ENCODE measurements at places on chromosomes 4 and X.

GRCh38 chr4:87019246-87019791 is 84.5 kb downstream of the AFF1 start:
- DNase-seq = no peak

- no peak for DNase-seq
Measured at GRCh38 chrX:84933956-84934556, 69.6 kb upstream of the APOOL start.

DNA sequence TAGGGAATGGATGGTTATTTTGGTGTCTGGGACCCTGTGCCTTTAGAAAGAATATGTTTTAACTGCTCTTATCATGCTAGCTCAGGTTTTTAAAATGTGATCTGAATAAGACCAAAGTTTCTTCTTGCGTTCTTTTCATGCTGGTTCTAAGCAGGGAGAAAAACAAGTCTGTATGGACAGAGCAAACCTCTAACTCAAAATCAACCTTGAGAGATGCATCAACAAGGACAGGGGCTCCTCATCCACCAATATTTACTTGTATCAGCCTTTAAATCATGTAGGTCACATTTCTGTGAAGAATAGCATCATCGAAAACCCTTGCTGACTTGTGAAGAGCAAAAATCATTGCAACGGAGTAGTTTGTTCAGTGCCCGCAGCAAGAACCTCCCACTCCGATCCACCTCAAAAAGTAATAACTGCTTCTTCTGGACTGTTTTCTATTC is 1.2 kb downstream of the ATP10D start:
- no peak for DNase-seq

GRCh38 chr4:175271010-175271630 is 353.0 kb downstream of the ADAM29 start:
- DNase-seq = no peak

- no peak for DNase-seq
Measured at GRCh38 chr4:25233194-25233593, 639 bp upstream of the PI4K2B start.

DNA sequence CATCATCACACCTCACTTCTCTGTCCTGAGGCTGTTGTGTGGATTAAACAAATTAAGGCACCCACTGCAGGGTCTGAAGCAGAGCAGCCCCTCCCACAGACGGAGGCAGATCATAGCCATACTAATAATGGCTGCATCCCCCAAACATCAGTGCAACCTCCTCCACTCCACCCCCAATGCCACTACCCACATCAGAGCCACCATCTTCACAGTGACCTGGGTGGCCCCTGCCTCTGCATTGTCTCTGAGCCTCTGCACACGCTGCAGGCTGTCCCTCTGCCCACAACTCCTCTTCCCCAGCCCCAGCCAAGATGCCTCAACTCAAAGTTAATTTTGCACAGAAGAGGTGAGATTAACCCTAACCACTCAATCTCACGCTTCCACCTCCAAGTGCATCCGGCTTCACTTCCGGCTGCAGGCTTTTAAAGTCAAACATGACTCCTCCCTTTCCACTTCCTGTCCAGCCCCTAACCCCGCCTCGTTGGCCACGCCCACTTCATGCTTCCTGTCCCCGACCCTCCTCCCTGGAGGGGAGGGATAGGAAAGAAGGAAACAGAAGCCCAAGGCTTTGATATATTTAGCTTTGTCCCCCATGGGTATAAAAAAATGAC is 22.7 kb downstream of the JAKMIP1 start:
- no peak for DNase-seq

- DNase-seq = no peak
Measured at GRCh38 chrX:96924581-96924980, 40.9 kb downstream of the RPA4 start.

GRCh38 chr4:22416403-22416802 is 99.5 kb downstream of the ADGRA3 start:
- DNase-seq = no peak

DNA sequence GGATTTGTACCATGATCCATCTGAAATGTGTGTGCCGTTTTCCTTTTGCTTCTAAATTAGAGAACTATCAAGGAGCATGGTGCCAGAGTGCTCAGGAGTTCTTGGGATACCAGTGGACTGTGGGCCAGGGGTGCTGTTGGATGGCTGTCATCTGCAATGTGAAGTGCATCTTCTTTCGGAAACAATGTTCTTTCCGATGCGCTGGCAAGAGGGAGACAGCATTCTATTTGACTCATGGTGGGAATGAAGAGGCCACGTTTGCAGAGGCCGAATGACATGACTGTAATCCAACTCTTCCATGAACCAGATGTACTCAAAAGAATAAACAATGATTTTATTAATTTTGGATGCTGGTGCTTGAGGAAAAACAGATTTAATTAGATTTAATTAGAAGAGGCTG is 45.5 kb downstream of the SORCS2 start:
- DNase-seq = no peak

GRCh38 chr4:184310171-184310567 is 92.5 kb upstream of the ENPP6 start:
- no peak for DNase-seq

GRCh38 chrX:148363471-148364235 is 136.8 kb upstream of the AFF2 start:
- no peak for DNase-seq

GRCh38 chr4:25637581-25638220 is 17.9 kb upstream of the SLC34A2 start:
- DNase-seq = no peak

DNA sequence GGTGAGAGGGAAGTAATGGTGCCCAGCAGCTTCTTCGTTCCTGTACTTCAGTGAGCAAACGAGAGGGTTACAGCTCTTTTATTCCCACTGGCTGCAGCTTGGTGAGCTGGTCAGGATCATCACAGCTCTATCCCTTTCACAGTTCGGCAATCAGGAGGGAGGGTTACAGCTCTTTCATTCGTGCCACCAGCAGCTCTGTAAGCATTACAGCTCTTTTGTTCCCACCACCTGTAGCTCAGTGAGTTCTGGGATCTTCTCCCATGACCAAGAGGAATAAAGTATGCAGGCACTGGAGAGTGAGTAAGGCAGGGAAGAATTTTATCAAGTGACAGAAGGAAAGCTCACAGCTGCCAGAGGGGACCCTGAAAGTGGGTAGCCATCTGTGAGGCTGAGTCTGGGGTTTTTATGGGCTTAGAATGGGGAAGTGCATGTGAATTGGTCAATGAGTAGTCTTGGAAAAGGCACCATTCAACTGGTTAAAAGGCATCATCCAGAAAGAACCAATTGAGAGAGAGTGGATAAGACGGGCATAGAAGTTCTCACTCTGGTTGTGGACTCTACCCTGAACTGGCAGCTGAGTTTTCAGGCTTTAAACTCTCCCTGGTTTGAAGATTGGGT is 123.7 kb downstream of the COX18 start:
- DNase-seq = no peak

- DNase-seq = no peak
Measured at GRCh38 chr4:84792366-84793301, 173.9 kb downstream of the WDFY3 start.

- no peak for DNase-seq
Measured at GRCh38 chr4:152646221-152646620, 33.6 kb downstream of the TMEM154 start.

- DNase-seq = no peak
Measured at GRCh38 chrX:7841084-7841805, 1.7 kb upstream of the VCX start.

DNA sequence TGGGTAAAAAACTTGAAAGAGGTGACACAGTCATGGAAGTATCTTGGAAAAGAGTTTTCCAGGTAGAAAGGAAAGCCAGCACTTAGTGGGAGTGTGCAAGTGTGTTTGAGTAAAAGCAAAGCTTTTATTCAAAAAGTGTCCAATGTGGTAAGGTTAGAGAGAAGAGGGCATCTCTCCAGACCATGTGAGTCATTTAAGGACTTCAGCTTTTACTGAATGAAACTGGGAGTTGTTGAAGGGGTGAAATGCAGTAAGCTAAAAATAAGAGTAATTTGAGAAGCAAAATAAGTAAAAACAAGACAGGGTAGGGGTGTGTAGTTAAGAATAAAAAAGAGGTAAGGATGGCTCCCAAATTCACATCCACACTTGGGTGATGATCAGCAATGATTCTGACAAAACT is 238.9 kb downstream of the SLC7A11 start:
- no peak for DNase-seq

DNA sequence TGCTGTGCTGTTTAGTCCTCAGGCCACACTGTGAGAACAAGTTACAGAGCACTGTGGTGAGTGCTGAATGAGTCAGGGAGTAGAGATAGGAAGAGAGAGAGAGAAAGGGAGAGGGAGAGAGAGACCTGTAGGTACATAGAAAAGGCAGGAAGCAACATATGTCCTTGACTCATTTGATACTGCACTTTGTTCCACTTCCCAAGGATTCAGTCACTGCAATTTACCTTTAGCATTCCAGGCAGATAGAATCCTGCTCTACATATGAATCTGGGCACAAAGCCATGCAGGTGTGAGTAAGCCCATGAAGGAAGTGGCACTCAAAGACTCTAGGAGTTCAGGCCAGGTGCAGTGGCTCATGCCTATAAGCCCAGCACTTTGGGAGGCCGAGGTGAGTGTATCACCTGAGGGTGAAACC is 1.0 kb upstream of the DAPP1 start:
- DNase-seq = no peak

GRCh38 chr4:98176531-98176930 is 33.3 kb upstream of the STPG2 start:
- no peak for DNase-seq

DNA sequence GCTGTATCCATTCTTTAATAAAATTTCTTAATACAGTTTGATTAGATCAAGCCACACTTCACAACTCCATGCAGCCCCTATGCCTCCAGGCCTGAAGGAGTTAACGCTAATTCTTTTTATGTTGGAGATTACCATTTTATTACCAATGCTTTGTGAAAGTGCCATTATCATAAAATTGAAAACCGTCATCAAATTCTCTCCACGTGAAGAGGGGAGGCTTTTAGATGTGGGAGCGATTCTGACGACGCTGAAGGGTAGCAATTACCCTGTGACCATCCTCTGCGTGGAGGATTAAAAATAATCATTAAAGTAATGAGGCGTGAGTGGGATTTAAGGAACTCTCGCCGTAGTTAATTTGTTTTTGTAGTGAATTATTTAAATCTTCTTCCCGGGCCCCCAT is 278.8 kb downstream of the CRLF2 start:
- DNase-seq = no peak

GRCh38 chr4:40270609-40271008 is 64.5 kb upstream of the CHRNA9 start:
- no peak for DNase-seq

DNA sequence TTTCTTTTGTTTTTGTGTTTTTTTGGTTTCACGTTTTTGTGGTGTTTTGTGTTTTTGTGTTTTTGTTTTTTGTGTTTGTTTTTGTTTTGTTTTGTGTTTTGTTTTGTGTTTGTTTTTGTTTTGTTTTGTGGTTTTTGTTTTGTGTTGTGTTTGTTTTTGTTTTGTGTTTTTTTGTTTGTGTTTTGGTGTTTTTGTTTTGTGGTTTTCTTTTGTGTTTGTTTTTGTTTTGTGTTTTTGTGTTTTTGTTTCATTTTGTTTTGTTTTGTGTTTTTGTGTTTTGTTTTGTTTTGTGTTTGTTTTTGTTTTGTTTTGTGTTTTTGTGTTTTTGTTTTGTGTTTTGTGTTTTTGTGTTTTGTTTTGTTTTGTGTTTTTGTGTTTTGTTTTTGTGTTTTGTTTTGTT is 20.9 kb downstream of the CSF2RA start:
- DNase-seq = no peak

- no peak for DNase-seq
Measured at GRCh38 chrX:53089925-53090324, 4.0 kb upstream of the KANTR start.

- no peak for DNase-seq
Measured at GRCh38 chr4:8775751-8776355, 95.8 kb downstream of the HMX1 start.

- no peak for DNase-seq
Measured at GRCh38 chr4:112222219-112222955, 9.2 kb upstream of the AP1AR start.

- DNase-seq = no peak
Measured at GRCh38 chrX:47828984-47829383, 7.7 kb upstream of the ZNF81 start.

- DNase-seq = no peak
Measured at GRCh38 chrX:139429913-139430312, 100.6 kb upstream of the F9 start.

- DNase-seq = no peak
Measured at GRCh38 chr4:123783921-123784320, 387.3 kb downstream of the SPRY1 start.

DNA sequence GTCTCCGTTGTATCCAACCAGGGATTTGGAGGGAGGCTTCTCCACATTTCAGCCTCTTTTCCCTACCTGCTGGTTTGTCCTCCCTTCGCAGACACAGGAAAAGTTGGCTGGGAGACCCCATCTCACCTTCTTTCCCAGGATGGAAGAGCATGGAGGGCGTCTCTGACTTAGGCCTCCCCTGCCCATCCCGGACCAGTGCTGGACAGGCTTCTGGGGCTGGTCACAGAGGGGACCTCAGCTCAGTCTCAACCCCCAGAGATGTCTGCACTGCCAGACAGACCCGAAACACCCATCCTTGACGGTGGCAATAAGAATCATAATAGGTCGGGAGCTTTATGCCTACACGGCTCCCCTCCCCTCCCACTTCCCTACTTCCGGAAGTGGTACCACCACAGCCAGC is 1.6 kb downstream of the WFS1 start:
- no peak for DNase-seq

GRCh38 chr4:37008199-37008598 is 236.3 kb upstream of the NWD2 start:
- no peak for DNase-seq
